Activated naive CD4-positive, alpha-beta T cell treated with Interleukin-2 at 50 U/mL for 16 hours (primary cell): ENCODE measurements at places on chromosomes 12 and 14.

DNA sequence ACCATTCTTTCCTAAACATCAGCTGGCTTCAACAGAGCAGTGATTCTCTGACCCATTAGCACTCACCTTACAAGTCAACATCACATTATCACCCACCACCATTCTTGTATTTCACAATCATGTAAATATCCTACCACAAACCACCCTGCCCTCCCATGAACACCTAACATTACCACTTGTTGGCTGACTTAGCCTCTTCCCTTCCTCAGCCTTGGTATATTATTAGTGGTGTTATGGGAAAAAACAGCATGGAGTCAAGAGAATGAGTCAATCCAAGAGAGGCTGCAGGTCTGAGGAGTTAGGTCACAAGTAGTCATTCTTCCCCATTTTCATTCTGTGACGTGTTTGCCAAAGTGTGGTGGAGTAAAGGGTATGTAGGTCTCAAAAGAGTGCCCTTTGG lies 22.3 kb upstream of the MGP start:
- no peak for DNase-seq

DNA sequence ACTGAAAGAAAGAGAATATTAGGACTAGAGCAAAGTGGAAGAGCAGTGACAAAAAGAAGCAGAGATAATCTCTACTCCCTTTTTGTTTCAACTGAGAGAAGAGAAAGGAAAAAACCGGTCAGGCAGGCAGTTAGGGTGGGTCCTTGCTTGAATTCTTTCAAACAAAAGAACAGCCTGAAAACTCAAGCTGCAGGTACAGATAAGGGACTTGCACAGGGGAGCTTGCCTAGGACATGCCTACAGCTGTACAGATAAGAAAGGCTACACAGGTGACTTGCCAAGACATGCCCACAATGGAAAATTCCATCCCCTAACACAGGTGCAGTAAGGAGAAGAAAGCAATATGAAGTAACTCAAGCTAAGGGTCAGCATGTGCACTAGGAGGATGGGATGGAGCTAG lies 532.2 kb upstream of the MIS18BP1 start:
- no peak for DNase-seq

GRCh38 chr14:67267576-67268328 lies 26.5 kb downstream of the PALS1 start:
- no peak for DNase-seq

- no peak for DNase-seq
Observed at GRCh38 chr12:108605000-108605689, 7.3 kb upstream of the TMEM119 start.

- DNase-seq: no peak
Observed at GRCh38 chr12:50415899-50416479, 15.3 kb downstream of the LARP4 start.

- no peak for DNase-seq
Observed at GRCh38 chr12:109663795-109664194, 49.8 kb upstream of the FAM222A start.

- no peak for DNase-seq
Observed at GRCh38 chr14:55707365-55707804, 127.4 kb downstream of the KTN1 start.

DNA sequence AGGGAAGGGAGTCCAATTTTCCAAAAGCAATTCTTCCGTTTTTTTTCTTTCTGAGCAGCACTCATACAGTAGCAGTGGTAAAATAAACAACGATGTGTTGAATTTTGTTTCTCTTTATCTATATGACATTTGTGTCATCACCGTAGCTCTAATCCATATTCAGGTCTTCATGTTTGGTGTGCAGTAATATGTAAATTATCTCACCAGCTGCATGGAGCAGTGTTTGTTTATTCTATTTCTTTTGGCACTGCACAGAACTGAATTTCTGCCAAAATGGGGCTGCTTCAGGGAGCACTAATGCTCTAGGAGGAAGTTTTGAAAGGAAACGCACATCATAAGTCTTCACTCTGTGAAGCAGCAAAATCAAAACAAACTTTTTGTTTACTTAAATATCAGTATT lies 130.0 kb upstream of the NPAS3 start:
- no peak for DNase-seq

- no peak for DNase-seq
Observed at GRCh38 chr14:103404032-103404918, 19.1 kb downstream of the MARK3 start.

DNA sequence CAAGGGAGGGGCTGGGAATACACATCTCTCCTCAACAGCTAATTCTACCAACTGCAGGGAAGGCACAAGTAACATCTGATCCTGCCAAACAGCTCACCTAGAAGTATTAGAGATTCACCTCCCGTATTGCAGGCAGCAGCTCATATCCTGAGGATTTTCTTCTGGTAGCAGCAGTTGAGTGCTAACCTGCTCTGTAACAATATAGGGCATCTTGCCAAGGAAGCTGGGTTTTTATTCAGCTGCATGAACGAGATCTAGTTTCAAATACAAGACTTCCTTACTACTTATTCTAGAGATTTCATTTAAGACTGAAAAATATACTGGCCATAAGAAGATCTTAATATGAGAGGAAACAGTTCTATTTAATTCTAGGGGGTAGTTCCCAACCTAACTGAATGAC lies 261.4 kb upstream of the USP15 start:
- no peak for DNase-seq

DNA sequence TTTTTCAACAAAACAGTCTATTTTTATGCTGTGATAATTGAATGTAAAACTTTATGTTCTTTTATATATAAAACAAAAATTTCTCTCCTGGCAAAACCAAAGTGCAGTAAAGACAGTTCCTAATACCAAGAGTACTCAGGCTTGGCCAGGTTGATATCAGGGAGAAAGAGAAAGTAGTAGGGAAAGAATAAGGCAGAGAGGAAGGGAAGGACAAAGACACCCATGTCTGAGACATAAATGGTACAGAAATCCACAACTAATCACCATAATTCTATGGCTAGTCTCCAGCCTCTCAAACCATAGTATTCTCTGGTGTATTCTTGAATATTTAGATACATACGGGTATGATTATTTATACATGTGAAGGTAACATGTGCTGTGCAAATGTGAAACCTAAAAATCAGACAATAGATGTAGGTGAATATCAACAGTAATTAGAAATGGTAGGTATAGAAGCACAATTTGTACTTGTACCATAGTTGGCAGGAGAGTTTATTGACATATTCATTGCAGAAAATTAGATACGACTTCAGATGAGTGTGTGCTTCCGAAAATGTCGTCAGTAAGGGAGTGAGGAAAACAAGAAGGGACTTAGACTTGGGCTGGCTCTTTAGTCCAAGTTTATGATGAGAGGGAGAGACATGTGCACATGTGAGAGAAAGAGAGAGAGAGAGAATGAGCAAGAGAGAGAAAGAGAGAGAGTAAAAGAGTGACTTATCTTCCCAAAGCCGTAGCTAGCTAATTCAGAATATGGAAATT lies 230.8 kb upstream of the NPAS3 start:
- no peak for DNase-seq
